ENCODE measurements at places on chromosomes 13 and 19.

DNA sequence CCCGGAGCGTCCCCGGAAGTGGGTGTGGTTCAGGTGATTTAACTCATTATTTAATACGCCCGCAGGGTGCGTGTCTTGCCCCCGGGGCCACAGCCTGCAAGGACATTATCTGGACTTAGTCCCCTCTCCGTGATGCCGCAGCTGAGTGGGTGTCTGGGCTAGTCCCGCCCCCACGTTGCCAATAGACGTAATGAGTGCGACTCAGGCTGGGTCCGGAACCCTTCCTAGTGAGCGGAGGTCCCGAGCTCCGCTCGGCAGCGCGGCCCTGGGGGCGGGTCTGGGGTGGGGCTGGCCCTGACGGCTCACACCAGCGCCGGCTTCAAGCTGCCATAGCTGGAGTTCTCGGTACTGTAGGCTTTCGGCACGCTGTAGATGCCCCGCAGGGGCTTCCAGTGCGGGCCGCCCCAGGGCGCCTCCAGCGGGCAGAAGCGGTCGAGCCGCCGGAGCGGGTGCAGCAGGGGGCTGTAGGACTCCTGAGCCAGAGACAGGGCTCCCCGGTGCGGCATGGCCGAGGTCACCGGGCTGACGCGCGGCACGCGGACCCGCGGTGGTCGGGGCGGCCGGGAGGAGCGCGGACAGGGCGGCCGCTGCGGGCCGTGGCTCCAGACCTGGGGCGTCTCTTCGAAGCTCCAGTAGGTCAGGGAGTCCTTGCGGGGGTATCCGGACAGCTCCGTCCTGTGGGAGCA, 918 bp upstream of the LHB start:
- peak; percentile 82 for DNase-seq

- DNase-seq = no peak
Measured at GRCh38 chr13:71964491-71965100, 97.6 kb upstream of the DACH1 start.

GRCh38 chr19:37583340-37583739, 11.3 kb downstream of the ZNF571 start:
- no peak for DNase-seq

DNA sequence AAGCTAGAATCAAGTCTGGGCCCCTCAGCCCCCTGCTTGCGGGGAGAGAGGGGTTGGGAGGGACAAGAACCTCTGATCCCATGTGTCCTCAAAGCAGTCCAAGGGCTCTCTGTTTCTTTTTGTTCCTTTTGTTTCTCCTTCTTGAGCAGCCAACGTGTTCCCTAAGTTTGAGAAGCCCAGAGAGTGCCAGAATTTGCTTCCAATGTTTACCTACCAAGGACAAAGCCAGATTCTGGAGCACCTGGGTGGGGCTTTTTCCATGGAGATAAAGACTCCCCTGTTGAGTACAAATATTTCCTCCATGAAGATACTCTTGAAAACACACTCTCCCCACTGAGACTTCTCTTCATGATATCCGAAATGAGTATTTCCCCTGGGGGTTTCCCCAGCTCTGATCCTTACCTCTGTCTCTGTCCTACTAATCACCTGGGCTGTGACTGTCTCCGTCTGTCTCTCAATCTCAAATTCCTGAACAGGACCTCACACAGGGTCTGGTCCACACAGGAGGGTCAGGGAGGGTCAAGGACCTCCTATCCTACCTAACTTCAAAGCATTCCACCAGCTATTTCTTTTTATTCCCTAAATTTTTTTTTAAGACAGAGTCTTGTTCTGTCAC, 27.4 kb downstream of the CD177 start:
- DNase-seq = no peak

DNA sequence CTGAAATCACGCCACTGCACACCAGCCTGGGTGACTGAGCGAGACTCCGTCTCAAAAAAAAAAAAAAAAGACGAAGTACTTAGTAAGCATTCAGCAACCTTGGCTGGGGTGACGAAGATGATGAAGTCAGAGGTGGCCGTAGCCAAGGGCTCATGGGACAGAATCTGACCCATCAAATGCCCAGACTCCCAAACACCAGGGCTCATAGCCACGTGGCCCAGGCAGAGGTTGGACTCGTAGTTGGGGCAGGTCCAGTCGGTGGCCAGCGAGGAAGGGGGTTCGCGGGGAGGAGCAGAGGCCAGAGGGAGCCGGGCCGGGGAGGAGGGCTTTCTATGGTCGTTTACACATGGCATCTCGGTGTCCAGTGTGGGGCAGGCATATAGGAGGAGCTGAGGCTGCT, 52.1 kb upstream of the EHD2 start:
- no peak for DNase-seq

DNA sequence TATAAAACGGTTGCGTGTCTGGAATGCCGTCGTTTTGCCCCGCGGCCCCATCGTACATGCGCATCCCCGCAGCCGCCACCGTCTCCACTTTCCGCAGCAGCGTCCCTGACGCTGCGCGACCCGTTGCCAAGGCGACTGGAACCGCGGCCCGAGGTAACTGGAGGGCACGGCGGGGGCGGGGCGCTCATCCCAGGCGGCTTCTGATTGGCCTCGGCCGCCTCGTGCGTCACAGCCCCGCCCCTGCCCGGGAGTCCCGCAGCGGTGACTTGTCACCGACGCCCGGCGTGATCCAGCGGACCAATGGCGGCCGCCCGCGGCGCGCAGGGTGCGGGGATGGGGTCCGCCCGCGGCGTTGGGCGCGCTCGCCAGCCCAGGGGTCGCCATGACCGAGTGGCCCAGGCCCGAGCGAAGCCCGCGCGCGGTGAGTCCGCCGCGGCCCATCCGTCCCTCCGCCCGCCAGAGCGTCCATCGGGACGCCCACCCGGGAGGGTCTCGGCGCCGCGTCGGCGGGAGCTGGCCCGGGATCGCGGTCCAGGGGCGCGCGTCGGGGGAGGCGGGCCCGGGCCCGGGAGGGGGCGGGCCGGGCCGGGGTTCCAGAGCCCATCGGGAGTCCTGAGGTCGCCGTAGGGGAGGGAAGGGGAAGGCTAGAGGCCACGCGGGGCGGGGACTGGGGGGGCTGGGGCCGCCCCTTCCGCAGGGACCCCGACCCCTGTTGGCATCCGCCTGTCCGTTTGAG, at the start of gene ZSCAN1:
ZSCAN1 (plus strand) TSS at position 285 of the 736 bp plus-strand sequence. CDS start 3,812 bp downstream, outside the sequence.
- no peak for DNase-seq

DNA sequence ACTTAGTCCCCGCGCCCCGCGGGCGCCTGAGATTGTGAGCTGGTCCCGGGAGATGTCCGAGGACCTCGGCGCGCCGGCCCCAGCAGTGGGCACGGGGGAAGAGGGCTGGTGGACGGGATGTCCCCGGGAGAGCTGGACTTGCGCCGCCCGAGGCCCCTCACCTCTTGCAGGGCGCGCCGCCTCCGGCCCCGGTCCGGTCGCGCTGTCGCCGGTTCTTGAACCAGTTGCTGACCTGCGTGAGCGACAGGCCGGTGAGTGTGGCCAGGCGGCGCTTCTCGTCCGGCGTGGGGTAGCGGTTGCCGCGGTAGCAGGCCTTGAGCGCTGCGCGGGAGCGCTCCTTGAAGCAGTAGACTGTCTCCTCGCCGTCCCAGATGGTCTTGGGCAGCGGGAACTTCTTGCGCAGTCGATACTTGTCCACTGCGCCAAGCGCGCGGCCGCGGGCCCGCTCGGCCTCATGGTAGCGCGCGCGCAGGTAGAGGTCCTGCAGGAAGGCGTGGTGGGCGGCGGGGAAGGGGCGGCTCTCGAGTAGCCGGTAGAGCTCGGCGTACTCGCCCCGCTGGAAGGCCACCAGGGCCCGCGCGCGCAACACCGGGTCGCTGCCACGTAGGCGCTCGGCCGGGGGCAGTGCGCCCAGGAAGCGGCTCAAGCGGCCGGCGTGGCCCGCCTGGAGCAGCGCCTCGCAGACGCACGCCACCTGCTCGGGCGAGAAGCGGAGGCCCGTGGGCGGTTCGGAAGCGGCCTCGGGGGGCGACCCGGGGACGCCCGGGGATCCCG, 984 bp downstream of the SIX5 start:
- no peak for DNase-seq

DNA sequence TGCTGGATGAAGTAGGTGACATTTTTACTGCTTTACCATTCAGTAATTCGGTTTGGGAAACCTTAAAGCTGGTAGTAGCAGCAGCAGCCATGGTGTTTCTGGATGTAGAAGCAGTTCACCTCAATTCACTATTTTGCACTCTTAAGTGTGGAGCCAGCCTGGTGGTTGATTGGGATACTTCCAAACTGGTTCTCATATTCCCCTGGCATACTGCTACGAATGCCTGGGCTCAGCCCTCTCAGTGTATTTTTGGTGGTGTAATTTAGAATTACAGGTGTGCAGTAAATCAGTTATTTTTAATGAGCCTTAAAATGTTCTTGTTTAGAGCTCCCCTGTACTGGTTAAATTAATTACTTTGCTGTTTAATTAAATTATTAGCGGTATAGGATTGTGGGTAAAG, 12.4 kb downstream of the HNRNPM start:
- no peak for DNase-seq

DNA sequence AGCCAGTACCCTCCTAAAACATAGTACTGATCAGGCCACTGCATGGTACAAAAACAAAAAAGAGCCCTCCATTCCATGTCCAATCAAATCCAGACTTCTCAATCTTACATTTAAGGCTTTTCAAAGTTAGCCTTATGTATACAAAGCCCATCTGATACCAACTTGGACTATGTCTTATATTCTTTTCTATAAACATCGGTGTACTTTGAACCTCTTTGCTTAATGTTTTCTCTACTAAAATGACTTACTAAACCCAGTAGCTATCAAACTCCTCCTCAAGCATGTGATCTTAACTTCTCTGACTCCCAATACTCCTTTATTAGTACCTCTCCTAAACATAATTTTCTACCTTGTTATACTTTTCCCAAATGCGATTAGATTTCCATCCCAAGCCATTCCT, 14.8 kb downstream of the TSC22D1 start:
- DNase-seq = no peak

GRCh38 chr13:81017513-81018152, 676.7 kb upstream of the SPRY2 start:
- DNase-seq = no peak

DNA sequence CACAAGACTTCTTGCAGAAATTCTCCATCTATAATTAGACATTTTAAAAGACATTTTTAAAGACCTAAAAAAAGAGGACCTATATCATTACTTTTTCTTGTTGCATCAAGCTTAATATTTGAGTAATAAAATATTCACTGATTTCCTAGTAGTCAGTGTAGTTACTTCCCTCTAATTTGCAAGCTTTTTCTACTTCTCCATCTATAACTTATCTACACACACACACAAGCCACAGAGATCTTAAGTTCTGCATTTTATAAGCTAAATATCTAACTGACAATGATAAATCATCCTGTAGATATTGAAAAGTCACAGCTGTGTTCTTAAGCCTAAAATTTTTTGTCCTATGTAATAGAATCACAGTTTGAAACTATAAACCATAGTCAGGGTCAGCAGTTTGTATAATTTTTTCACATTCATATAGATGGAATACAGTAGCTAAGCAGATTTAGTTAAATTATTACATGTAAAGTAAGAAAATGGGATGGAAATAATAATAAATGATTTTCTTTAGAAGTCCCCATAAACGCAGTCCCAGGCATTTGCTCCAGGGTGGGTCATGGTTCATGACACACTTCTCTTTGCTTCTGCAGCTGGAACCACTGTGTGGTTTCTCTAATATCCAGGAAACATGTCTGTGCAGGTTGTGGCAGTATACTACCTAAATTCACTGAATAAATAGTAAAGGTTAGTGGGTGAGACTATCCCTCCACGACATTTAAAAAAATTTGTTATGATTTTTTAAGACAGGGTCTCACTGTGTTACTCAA, 60.2 kb downstream of the ESD start:
- no peak for DNase-seq

GRCh38 chr13:34151885-34152284, 333.9 kb downstream of the RFC3 start:
- DNase-seq = no peak

GRCh38 chr13:113938246-113938645, 35.6 kb downstream of the C13orf46 start:
- no peak for DNase-seq

DNA sequence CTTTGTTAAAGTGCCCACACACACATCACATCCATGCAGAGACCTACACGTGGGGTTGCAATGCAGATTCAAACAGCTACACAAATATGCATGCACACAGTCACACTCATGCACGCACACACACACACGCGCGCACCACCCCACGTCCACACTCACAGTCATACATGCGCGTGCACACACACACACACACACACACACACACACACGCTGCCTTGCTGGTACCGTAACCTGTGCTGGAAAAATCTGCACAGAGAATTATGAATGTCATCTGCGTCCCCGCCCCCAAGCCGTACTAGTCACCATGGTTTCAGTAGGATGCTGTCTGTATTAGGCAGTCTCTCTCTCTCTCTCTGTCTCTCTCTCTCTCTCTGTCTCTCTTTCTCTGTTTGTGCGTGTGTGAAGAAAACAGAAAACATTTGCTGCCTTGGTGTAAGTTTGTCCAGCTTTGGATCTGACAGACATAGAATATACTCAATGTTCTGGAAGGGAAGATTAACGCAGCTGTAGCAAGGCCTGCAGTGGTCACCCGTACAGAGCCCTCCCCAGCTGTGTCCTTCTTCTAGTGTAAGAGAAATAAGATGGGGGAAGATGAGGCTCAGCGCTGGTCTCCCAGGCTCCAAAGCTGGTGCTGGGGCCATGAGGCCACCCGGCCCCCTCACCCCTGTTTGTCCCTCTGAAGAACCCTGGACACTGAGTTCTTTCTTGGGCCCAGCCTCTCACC, 26.4 kb upstream of the DPP9 start:
- no peak for DNase-seq

DNA sequence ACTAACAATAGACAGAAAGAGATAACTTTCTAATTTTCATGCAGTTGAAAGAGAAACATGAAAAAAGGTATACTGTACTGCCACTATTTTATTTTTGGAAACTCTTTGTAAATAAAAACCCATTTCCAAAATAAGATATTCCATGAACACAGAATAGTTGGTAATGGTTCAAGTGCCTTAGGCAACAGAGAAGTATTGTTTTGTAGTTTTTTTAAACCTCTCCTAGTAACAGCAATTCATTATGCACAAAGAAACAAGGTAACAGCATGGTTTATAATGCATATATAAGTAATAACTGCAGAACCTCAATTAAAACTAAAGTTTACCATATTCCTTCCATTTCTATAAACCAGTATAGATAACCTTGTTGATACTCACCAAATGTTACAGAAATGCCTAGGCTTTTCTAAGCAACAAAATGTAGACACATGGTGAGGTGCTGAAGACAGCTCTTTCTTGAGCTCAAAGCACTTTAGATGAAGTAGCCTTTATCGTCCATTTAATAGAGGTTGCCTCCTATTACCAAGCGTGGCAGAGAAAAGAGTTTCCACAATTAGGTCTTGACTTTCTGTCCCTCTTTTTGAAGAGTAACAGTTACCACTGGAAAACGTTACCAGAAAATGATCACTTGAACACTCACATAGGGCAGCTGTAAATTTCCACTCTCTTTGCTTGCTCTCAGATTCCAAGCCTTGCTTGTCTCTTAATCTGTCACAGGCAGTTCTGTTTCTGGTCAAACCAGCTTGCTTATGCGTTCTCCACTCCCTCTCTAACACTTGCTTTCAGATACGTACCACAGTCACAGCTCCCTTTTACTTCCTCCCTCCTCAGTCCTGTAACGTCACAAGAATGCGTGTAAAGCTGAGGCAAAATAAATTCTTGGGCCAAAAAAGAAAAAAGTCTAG, 42.9 kb downstream of the CAB39L start:
- no peak for DNase-seq
